D341Med (cell line): ENCODE measurements at places on chromosomes 3 and 15.

DNA sequence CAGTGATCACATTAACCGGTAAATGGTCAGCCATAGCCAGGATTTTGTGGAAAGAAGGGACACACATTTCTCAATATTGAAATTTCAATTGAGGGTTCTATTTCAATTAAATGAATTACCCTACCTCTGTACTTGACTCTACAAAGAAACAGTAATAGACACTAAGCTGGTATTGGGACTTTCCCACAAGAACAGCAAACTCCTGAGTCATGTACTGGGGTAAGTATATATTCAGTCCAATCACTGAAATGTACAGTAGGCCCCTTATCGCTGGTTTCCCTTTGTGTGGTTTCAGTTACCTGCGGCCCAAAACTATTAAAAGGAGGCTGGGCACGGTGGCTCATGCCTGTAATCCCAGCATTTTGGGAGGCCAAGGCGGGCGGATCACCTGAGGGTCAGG, 17.6 kb downstream of the ASB14 start:
- DNase-seq: no peak

GRCh38 chr15:89428246-89428645, 68.1 kb downstream of the RHCG start:
- no peak for DNase-seq

GRCh38 chr15:78446551-78446950, 8.5 kb downstream of the IREB2 start:
- DNase-seq: no peak

GRCh38 chr3:188060264-188060835, 93.6 kb upstream of the LPP start:
- no peak for DNase-seq

- no peak for DNase-seq
These were observed 16.4 kb downstream of the EHD4 start for GRCh38 chr15:41955807-41956525.

- no peak for DNase-seq
These were observed 227.8 kb downstream of the UBE2E2 start for GRCh38 chr3:23430781-23431398.

GRCh38 chr3:184361532-184361931, at the start of the genes CLCN2 and POLR2H:
Gene CLCN2, minus strand, starts transcription at chr3:184361605. Its CDS starts 126 bp downstream, at chr3:184361479.
Gene POLR2H, plus strand, starts transcription at chr3:184361710. Its CDS starts 1,783 bp downstream, at chr3:184363493.
- DNase-seq: peak; percentile 87

GRCh38 chr3:139572847-139573672, 33.5 kb upstream of the RBP1 start:
- no peak for DNase-seq

DNA sequence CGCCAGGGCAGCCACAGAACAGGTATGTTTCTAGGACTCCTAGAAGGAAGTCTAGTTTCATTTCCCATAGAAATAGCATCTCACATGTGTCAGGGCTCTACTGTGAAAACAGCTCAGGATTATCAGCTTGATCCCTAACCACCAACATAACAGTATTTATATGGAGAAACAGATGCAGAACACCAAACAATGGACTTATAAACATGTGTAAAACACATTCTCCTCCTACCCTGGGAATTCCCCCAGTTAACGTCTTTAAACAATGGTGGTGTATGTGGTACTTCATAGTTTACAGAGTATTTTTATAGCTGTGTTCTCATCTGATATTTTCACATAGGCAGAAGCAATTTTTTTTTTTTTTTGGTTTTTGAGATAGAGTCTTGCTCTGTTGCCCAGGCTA, 9.7 kb downstream of the TNFSF10 start:
- DNase-seq: no peak

- no peak for DNase-seq
These were observed 2.3 kb upstream of the FEM1B start for GRCh38 chr15:68275165-68275746.

DNA sequence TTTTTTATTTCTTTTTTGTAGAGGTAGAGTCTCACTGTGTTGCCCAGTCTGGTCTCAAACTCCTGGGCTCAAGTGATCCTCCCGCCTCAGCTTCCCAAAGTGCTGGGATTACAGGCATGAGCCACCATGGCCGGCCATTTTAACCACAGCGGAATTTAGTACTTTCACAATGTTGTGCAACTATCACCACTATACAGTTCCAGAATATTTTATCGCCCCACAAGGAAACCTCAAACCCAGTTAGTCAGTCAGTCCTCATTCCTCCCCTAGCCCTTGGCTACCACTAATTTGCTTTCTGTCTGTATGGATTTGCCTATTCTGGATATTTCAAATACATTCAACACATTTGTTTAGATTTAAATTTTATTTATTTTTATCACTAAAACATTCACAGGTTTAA, 15.5 kb upstream of the HOMER2 start:
- no peak for DNase-seq

- DNase-seq: no peak
These were observed 49.4 kb upstream of the SPTSSB start for GRCh38 chr3:161420746-161421145.

GRCh38 chr15:62087671-62088352, 21.0 kb downstream of the C2CD4A start:
- no peak for DNase-seq

DNA sequence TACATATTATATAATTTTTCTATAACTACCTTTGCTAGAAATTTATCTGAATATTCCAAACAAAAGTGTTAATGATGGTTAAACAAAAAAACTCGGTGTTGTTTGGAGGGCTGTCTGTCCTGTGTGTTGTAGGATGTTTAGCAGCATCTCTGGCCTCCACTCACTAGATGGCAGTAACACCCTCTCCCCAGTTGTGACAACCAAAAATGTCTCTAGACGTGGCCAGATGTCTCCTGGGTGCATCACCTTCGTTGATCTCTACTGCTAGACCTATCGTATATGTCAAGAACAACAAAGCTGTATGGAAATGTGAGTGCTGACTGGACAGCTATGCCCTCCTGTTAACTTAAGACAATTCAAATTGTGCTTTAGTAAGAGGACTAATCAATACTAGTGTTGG, 14.1 kb downstream of the ANKRD34C start:
- DNase-seq: no peak

DNA sequence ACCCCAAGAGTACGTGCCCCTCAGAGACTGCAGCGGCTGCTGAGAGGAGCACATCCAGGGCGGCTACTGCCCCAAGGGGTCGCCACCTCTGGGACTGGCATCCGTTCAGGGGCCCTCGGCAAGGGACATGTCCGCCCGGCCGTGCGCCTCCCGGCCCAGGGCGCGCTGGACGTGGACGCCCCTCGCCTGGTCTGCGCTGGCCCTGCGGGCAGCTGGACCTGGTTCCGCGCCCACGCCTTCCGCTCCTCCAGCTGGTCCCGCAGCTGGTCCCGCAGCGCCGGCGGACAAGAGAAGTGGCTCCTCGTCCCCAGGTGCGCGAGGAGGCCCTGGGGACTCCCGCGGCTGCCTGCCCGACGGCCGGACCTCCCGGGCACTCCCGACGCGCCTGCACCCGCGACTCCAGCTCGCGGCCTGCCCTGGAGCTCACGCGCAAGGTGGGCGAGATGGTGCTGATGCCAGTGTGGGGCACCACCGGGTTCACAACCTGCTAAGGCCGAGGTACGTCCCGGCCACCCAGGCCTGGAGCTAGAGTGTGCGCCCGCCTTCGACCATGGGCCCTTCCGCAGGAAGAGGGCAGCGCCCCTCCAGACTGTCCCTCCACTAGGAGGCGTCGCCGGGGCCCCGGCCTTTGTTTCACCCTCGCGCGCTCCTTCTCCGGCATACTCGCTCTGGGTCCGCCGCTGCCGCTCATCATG, 14.4 kb upstream of the GP9 start:
- peak; percentile 39 for DNase-seq

GRCh38 chr3:158095111-158095813, 11.0 kb downstream of the SHOX2 start:
- DNase-seq: no peak

GRCh38 chr3:130462089-130462488, 54.9 kb upstream of the COL6A6 start:
- no peak for DNase-seq

- DNase-seq: peak; percentile 9
These were observed 23.3 kb downstream of the SLC6A20 start for GRCh38 chr3:45773072-45773471.

GRCh38 chr3:112875561-112875960, 28.9 kb upstream of the CD200R1L start:
- DNase-seq: no peak

DNA sequence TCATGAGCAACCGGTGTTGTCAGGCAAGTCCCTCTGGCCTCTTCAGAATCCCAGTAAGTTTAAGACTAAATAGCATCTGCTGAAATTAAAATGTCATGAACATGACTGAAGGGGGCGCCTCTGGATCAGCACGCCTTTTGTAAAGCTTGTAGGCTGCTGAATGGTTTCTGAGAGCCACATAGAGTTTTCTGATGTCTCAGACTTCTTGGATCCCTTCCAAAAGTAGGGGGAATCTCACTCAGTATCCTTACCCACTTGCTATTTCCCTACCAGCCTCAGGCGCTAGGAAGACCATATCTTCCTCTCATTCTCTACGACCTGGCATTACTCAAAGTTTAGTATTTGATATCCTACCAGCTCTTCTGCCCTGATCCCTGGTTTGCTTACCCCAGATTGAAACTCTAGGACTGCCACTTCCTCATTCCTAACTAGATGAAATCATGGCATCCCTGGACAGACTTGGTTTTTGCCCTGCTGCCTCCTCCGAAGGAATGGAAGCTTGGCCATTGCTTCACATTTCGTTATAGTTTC, 62.7 kb upstream of the CD47 start:
- peak; percentile 64 for DNase-seq

GRCh38 chr3:183766745-183767606, 58.4 kb downstream of the MAP6D1 start:
- peak; percentile 85 for DNase-seq

GRCh38 chr15:67720556-67721175, 104.6 kb upstream of the SKOR1 start:
- no peak for DNase-seq

- no peak for DNase-seq
These were observed 32.2 kb upstream of the FAM174B start for GRCh38 chr15:92687746-92688145.

DNA sequence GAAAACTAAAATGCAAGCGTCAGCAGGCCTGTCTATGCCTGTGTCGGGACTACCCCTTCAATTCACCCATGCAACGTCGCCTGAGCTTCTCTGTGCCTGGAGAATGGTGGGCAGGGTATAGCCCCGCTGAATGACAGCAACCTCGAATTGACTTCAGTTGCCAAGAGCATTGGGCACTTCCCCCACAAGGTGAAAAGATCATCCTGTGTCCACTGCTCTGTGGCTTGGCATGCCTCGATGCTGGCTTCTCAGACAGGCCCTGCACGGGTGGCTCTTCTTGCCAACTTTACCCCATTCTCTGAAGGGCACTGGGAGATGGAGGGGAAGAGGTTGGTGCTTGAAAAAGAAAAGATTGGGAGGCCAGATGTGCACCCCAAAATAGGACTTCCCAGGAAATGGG, 3.3 kb downstream of the SLC6A1 start:
- DNase-seq: no peak

GRCh38 chr15:43763819-43764446, 12.8 kb downstream of the ELL3 start:
- no peak for DNase-seq

GRCh38 chr3:107206141-107206540, 171.1 kb upstream of the CCDC54 start:
- DNase-seq: peak; percentile 46

GRCh38 chr15:70248116-70249025, 150.7 kb upstream of the TLE3 start:
- peak; percentile 77 for DNase-seq

DNA sequence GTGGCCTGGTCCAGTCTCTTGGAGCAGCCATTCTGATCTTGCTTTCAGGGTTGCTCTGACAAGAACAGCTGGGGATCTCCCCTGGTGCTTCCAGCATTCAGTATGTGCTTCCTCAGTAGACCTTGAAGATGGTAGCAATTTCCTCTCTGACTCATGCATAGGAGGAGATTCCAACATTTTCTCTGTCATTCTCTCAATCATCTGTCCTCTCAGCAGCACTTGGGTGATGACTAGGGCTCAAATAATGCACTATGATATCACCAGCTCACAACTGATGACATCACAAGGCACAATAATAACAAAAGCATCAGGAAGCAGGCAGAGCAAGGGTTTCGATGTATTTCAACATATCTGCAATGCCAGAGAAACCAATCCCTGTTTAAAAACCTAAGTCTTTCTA, 52.7 kb downstream of the NFKBIZ start:
- no peak for DNase-seq

DNA sequence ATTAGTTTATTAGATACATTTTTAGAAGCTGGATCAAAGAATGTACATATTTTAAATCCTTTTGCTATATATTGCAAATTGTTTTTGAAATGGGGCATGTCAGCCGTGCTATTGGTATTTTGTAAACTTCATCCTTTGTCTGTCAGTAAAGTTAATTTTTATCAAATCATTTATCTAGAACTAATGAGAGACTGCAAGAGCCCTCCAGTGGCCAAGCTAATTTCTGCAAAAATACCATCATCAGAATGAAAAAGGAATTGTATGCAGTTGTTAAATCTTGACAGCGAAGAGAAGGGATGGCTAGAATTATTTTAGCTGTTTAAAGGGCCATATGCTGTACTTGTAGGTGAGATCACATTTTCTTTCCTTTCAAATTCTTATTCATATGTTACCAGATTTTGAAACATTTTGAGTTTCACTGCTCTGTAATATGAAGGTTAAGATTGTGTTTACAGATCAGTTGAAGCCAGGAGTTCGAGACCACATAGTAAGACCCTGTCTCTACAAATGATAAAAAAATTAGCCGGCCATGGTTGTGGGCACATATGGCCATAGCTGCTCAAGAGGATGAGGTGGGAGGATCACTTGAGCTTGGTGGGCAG, 8.1 kb upstream of the CLDN11 start:
- no peak for DNase-seq

DNA sequence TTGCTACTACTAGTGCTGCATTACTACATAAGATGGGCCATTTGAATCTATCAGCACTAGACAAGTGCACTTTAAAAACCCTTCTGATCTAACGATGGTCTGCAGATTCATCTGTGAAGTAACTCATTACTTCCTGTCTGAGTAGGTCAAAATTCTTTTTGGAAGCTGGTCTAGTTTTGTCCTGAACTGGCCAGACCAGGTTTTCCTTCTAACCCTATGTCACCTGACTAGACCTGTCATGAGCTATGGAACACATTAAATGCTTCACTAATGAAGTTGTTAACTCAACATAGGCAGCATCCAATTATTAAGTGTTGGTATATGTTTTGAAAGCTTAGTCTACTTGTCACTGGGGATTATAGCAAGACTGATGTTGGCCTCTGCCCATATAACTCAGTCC, 10.1 kb upstream of the RBM5 start:
- DNase-seq: no peak

- no peak for DNase-seq
These were observed 46.6 kb downstream of the SMAD6 start for GRCh38 chr15:66748708-66749035.

DNA sequence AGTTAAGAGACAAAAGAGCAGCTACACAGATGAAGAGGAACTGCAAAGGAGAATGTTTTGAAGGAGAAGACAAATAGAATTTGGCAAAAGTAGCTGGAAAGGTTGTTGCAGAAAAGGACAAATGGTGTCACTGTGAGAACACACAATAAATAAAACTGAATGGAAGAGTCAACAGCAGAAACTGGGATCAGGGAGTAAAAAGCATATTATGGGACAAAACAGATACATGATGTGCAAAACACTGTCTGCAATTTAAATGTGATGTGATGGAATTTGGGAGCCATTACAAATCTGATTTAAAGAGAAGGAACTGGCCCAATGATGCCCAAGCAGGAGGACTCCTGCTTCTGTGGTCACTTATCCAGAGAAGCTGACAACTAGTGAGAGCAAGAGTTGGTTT, 46.1 kb downstream of the CD47 start:
- no peak for DNase-seq

GRCh38 chr3:144556392-144556791, 584.8 kb downstream of the DIPK2A start:
- DNase-seq: no peak
